ENCODE measurements at places on chromosomes 5 and 9.
A peak's percentile ranks its signal among the peaks of the same experiment; 100 is the strongest.

DNA sequence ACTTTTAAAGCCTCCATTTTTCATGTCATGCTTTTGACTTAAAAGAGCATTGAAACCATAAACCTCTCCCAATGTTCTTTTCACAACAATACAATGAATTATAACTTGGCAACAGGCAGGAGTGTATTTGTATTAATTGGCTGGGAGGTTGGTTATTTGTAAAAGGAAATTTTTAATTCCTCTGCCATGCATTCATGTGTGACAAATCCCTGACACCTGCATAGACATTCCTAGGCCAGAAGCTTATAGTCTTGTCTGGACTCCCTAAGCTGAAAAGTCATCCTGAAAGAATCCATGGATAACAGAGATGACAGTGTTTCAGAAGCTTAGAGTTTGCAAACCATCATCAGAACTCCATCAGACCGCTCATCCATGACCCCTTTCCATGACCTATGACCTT is 76.3 kb upstream of the PTGER4 start:
- no peak for DNase-seq

GRCh38 chr5:12335938-12336337 is 431.7 kb upstream of the CTNND2 start:
- DNase-seq = no peak

DNA sequence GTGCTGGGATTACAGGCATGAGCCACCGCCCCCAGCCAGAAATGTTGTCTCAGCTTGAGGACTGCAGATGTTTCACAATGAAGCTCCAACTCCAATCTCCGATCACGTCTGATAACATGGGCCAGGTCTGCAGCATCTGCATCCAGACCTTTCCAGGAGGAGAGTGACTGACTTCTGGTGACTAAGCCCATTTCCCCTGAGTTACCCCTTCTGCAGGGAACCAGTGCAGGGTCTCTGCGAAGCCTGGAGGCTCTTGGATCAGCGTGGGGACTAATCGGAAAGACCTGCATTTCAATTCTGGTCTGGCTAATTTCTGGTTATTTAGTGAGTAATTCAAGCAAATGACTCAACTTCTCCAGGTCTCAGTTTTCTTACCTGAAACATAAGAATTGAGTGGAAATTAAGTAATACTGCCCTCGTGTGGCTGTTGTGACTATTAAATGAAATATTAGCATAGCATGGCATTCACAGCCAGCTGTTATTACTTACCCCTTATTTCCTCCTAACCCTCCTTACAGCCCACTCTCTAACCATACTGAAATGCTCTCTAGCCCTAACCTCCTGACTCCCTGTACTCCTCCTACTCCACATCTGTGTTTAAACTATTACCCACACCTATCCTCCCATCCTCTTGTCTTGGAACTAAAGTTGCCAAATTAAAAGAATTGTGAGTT is 2.2 kb upstream of the GNPDA1 start:
- DNase-seq = peak; percentile 15

- no peak for DNase-seq
Measured at GRCh38 chr5:159805021-159805420, 111.3 kb upstream of the ADRA1B start.

DNA sequence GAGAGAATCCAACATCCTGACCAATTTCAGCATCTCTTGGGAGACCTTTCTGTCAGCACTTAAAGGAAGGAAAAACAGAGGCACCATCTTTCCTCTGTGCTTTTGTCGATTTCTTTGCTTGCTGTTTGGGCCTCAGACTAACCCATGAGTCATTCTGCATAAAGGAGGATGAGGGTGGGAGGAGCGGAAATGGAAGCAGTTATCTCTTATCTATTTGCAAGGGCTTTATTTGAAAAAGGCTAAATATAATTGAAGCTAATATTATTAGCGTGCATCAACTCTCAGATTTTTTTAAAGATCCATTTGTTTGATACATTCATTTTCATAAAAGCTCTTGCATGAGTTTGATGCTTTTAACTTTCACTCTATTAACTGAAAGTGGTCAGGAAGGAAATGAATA is 72.9 kb downstream of the ZNF622 start:
- no peak for DNase-seq

DNA sequence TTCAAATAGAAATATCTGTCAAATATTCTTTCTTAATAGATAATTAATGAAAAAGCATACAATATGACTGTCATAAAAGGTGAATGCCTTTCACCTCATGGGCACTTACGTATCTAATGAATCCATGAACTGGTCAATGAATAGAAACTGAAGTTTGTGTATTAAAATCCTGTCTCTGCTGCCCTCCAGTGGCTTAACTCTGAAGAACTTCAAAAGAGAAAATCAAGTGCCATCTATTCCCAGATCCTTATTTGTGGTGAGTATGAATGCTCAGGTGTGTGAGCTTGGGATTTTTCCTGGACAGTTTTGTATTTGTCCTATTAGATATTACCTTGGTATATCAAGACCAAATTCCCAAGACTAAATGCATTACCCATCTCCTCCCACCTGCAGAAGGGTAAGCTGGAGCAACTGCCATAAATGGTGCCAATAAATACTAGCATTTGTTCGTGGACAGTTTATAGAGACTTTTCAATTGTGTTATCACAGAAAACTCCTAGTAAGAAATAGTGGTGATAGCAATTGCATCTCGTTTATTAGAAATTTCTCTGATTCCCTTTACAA is 44.0 kb upstream of the SVEP1 start:
- no peak for DNase-seq

DNA sequence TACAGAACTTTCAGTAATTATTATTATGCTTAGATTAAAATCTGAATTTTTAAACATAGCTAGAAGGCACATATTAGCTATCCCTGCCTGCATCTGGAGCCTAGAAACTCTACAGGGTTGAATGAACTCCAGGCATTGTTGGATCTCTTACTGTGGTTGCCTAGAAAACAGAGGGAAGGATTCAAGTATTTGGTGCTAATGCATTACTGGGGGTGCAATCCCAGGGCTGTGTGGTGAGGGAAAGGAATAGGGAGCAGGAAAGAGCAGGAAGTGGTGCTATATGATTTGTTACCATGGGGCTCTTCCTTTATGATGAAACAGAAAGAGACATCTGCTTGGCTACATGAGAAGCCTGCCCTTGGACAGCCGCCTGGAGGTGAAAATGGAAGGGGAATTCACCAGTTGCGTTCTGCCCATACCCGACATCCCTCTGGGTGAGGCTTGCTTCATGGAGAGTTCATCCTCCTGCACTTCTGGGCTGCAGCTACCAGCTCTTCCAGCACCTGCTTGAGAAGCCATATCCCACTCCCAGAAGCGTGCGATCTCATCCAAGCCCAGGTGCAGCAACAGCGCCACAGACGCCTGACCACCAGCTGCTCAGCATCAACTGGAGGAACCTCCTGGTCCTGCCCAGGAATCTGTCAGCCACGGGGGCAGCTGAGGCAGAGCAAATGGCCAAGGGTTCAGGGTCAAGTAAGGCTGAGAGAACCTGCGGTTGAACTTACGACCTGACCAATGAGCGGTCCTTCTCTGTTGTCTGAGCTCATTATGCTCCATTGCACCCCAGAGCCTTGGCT is 362.8 kb downstream of the SEMA5A start:
- DNase-seq = no peak

DNA sequence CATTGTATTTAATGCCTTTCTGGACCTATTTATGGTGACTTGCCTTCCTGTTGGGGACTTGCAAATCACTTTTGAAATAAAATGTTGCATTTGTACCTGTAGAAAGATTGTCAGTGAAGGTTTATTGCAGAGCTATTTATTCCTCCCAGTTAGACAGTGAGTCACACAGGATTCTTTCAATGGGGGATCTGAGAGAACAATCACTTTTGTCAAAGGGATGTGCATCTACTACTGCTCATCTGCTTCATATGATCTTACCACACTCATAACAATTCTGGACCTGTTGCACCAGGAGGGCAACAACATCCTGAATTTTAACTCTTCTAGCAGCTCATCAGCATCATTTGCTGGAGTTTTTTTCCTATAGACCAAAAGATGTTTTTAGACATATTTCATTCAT is 66.8 kb downstream of the FBXL7 start:
- DNase-seq = no peak

GRCh38 chr9:14270358-14271092 is 43.4 kb downstream of the NFIB start:
- DNase-seq = no peak

DNA sequence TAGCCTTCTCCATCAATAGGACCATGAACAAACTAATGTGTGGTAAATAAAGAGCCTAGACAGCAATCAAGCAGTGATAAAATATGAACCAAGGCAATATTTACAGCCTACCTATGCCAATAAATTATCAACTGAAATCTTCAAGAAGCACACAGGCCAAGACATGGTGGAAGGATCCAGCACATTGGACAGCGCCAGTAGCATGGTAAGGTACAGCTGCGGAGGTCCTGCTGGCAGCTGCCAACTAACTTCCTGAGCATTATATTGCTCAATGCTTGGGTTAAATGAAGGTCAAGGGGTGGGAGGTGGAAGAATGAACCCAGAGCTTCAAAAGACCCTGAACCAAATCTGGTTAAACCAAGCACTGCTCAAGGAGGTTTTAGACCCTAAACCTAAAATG is 16.5 kb upstream of the SPDL1 start:
- DNase-seq = no peak

All from stimulated activated CD4-positive, alpha-beta T cell treated with anti-CD3 and anti-CD28 coated beads, Interleukin-15, amount 100 ng/mL, for 1 hour (primary cell).